Occipital lobe (tissue), 3 donors: ENCODE measurements at places on chromosomes 5 and 9.

- DNase-seq, result no peak
These were observed 717.9 kb downstream of the PRELID2 start for GRCh38 chr5:145117285-145117684.

DNA sequence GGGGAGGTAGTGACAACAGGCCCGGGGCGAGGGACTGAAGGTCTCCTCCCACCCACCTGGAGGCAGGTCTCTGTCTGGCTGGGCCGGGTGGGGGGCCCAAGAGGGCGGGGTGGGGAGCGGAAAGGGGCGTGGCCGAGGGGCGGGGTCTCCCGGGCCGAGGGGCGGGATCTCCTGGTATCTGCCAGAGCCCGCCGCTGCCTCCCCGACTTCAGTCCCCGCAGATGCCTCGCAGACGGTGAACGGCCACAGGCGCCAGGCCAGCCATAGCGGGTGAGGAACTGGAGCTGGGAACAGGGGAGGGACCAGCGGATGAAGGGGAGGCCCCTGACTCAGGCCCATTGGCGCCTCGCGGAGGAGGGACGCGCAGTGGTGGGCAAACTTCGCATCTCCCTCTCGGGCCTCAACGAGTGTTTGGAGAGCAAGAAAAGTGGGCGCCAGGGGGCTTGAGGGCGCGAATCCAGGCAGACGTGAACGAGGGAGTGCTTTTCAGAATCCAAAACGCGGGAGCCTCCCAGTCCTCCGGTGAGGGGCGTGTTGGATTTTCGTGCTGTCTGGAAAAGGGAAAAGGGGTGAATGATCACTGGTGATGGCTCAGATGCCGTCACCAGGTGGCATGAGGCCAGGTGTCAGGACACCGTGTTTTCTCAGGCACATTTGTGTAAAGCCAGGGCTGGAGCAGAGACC is at the start of gene ADGRD2:
Gene ADGRD2 (plus strand): TSS at position 211 of the 684 bp plus-strand sequence. CDS start 1,216 bp downstream, outside the sequence.
- no peak for DNase-seq

DNA sequence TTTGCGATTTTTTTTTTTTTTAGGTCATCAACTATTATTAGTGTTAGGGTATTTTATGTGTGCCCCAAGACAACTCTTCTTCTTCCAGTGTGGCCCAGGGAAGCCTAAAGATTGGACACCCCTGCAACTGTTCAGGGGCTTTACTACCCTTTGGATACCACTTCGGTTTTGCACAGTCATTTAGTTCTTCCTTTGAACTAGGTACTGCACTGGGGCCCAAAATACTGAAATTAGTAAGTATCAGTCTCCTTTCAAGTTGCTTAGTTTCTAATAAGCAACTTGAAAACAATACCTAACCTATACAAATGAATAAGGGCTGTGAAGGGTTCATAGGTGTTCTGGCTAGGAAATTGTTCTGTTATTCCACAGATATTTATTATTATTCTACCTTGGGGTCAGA is 45.3 kb downstream of the CWC27 start:
- no peak for DNase-seq

DNA sequence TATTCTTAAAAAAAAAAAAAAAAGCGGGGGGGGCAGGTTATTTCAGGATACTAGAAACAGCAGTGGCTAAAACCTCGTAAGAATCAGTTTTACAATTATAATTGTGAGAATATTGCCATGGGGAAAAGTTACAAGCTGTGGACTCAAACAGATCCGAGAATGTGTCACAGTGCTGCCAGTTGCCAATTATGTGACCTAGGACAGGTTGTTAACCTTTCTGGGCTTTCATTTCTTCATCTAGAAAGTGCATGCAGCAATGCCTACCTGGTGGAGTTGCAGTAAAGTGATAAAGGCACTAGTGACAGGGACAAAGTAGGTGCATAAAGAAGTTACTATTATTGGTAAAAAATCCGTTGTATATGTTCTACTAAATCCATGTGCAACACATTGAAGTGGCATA is 75.8 kb downstream of the CDH6 start:
- no peak for DNase-seq

DNA sequence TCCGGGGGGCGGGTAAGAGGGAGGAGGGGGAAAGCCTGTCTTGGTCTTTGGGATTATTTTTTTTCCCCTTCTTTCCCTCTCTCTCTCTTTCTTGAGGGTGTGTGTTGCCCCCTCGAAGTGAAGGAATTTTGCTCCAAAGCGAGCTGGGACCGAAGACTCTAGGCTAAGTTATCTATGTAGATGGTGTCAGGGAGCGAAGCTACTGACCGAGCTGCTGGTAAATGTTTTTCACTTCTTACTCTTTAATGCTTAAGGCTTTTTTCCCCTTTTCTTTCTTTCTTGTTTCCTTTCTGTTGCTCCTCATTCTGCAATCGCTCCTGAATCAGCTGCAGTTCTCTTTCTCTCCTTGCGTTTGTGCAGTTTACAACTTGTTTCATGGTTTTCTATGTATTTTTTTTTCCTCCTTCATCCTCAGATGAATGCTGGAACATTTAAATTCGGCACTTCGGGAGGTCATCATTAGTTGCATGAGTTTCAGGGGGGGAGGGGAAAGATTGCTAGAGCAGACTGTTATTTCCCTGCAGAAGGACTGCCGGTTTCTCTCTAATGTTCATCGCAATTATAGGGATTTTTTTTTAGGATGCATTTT is 1312.0 kb upstream of the WWC1 start:
- DNase-seq, result no peak

GRCh38 chr5:150464554-150465012 is 15.0 kb upstream of the RPS14 start:
- DNase-seq, result no peak

GRCh38 chr5:76351577-76351976 is 51.5 kb upstream of the IQGAP2 start:
- DNase-seq, result no peak

DNA sequence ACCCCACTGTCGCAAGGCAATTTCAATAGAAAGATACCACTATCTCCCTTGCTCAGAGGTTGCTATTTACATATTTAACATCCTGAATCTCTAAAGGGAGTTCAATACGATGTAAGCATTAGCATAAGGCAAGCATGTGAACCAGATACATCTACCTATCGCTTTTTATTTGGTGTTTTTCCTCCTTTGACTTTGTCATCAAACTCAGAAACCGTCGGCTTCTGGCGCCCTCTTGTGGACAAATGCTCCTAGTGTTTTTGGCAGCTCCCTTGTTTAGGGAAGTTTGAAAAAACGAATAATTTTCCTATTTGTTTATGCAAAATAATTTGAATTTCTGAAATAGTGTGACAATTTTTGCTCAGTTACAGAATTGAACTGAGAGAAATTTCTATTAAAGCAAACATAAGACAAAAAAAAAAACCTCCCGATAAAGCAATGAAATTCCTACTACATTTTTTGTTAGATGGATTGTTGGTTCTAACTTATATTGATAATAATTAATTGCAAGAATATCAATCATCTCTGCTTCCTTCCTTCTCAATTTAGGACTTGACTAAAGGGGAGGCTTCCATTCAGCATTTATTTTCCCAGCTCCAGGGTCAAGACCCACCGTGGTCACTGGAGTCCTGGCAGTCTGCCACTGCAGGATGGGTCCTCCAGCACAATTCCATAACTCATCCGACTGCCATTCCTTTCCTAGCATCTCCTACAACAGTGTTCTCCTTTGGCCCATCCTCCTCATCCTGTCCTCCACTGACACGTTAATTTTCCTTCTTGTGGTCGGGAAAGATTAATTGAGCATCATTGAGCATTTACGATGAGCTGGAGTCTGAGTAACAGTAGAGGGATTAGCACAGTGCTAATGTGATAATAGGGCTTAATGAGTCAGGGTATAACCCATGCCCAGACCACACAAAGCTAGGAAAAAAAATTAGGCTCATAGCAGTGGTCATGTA is 131.8 kb upstream of the CHD1 start:
- peak; percentile 22 for DNase-seq

DNA sequence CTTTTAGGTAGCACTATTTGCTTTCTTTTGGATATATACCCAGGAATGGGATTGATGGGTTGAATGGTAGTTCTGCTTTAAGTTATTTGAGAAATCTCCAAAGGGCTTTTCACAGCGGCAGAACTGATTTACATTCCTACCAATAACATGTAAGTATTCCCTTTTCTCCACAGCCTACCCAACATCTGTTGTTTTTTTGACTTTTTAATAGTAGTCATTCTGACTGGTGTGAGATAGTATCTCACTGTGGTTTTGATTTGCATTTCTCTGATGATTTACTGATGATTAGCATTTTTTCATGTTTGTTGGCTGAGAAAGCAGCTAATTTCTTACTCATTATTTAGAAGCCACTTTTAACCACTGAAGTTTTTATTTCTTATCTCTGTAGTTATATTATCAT is 221.1 kb upstream of the ACTBL2 start:
- no peak for DNase-seq

DNA sequence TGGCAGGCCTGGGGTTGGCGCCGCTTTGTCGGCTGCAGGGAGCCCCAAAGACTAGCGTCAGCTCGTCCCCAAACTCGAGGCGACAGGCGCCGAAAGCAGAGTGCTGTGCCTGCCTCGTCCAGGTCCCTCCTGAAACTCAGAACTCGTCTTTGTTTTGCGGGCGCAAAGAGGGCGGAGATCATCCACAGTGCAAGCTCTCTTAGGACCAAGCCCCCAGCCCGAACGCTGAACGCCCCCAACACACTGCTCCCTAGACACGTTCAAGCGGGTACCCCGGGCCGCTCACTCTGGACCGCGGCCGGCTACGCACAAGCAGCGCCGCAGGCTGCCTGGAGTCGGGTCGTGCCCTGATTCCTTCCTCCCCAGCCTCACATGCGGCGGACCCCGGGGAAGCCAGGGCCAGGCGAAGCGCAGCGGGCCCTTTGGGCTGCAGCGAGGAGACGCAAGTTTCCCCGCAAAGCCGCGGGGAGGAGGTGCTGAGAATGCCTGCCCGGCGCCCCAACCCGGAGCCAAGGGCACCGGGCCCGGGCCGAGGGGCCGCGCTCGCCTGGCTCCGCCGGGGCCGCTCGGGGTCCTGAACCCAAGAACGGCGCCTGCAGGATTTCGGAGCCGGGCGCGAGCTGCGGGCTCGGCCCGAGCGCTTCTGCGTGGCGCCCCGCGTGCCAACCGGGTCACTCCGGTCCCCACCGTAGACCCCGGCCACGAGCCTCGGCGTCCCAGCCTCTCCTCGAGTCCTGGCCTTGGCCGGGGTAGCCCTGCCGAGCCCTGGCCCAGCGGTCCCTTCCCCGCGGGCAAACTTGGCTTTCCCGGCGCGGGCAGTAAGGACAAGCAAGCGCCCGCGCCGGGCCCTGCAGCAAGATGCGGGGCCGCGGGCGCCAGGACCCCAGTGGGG is 738 bp downstream of the FSTL4 start:
- no peak for DNase-seq

GRCh38 chr9:20619487-20620200 is 2.7 kb downstream of the MLLT3 start:
- DNase-seq, result no peak

DNA sequence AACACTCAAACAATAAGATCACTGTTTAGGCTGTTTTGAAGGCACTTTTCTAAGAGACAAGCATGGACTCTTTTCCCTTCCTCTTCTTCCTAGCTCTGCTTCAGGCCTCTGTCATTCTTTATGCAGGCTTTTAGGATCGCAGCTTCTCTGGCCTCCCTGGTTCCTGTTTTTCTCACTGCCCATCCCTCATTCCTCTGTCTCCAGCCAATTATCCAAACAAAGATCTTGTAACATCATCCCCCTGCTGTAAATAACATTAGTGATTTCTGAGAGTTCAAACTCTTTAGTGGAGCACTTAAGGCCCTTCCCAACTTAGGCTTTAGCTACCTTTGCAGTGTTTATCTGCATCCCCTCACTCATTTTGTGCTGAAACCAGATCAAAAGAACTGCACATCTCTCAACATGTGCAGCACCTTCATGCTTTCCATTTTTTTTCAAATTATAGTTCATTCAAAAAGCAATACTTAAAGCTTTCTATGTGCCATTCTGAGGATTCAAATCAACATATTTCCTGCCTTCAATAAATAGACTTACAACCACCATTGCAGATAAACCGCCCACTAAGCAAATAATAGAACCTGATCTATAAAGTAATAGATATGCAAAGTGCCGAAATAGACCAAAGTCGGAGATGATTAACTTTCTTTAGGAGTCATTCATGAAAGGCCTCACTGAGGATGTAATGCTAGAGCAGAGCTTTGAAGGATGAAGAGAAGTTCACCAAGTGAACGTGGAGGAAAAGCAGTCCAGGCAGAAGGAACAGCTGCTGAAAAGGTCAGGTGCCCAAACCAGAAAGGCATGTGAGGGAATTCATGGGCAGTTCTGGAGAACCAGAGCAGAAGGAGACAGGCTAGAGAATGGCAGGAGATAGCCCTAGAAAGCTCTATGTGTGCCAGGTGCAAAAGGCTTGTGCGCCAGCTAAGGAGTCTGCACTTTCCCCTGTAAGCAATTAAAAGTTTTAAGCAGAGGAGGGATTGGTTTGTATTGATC is 95.8 kb upstream of the ZNF366 start:
- no peak for DNase-seq

DNA sequence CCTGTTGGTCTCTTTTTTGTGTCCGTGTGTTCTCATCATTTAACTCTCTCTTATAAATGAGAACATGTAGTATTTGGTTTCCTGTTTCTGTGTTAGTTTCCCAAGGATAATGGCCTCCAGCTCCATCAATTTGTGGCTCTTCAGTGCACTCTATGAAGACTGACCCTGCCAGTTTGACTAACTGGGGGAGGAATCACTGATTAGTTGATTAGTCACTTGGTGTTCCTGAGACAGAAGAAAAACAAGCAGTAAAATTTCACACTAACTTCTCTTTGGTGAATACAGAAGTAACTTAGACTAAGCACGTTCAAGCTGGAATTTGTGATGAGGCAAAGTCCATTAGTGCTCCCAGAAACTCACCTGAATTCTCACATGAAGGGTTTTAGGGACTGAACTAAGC is 495.8 kb upstream of the RORB start:
- DNase-seq, result no peak

GRCh38 chr5:72377910-72378638 is 57.9 kb downstream of the PTCD2 start:
- no peak for DNase-seq

- no peak for DNase-seq
These were observed 213.2 kb upstream of the EDIL3 start for GRCh38 chr5:84597904-84598303.

- DNase-seq, result no peak
These were observed 258.6 kb downstream of the ASTN2 start for GRCh38 chr9:117156144-117156688.

DNA sequence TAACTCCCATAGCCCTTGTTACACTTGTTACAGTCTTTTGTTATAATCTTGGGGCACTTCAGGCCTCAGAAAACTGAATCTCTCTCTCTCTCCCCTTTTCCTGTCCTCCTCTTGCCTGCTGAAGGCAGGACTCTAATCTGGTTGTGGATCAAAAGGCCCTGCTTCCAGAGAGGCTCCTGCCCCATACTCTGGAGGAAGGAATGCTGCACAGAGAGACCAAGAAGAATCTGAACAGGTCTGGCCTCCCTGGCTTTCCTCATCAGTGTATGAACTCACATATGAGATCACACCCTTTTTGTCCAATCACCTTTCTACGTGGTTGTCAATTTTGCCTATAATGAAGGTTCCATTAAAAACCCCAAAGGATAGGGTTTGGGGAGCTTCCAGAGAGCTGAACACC is 26.2 kb upstream of the LVRN start:
- DNase-seq, result no peak

- DNase-seq, result no peak
These were observed 400 bp downstream of the TIFAB start for GRCh38 chr5:135451581-135452320.
